ENCODE measurements at places on chromosomes 12 and 14.

- no peak for DNase-seq
Measured at GRCh38 chr12:54216797-54217661, 28.2 kb upstream of the SMUG1 start.

DNA sequence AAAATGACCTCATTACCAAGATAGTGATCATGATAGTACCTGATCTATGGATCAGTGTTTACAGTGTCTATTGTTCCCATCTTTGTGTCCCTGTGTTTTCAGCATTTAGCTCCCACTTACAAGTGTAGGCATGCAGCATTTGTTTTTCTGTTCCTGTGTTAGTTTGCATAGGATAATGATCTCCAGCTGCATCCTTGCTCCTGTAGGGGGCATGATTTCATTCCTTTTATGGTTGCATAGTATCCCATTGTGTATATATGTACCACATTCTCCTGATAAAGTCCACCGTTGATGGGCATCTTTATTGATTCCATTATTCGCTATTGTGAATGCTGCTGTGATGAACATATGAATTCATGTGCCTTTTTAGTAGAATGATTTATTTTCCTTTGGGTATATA, 215.4 kb upstream of the NAV3 start:
- DNase-seq = no peak

DNA sequence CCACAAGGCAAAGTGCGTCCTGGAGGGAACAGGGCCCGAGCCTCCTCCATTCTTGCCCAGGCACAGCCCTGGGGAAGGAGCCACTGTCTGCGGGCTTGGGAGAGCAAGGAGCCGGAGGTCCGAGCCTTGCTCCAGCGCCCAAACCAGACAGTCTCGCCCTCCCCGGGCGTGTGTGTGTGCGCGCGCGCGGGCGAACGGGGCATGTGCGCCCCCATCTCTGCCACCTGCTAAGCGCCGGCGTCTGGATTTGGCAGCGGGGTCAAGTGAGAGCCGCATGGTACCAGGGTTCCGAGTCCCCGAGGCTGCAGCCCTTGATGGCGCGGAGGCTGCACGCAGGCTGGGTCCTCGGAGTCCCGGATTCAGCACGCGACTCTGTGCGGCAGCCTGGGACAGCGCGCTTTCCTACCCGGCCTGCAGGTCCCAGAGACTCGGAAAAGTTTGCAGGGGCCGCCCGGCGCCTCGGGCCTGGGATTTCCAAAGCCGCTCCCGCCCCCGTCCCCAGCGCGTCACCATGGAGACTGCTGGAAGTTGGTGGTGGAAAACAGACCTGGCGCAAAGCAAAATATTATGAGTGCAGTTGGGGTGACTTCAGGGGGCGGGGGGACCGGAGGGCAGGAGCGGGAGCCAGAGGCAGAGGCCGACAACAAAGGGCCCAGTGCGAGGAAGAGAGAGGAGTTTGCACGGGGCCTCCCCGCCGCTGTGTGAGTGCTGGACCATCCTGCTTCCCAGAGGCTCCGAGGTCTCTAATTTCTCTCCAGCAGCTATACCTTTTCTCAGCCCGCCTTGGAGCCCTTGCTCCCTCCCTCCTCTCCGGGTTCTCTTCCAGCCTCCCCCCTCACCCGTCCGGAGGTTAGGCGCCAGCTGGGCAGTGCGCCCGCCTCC, 4.2 kb downstream of the RFX4 start:
- DNase-seq = no peak

DNA sequence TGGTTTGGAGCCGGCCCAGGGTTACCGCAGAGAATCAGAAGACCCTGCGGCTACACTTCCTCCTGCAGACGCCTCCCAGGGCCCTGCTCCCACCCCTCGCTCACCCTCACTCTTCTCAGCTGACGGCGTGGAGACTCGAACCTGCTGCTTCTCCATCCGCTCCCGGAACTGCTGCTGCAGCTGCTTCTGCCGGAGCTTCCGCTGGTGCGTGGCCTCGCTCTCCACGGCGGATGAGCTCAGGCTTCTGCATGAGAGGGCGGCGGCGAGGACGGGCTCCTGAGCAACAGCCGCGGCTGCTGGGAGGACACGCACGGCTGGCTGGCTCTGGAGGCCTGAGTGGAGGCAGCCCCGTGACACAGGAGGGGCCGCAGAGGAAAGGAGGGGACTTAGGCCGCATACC, 33.3 kb downstream of the RAD52 start:
- DNase-seq = no peak

- no peak for DNase-seq
Measured at GRCh38 chr14:104171895-104172294, 33.5 kb downstream of the KIF26A start.

GRCh38 chr12:126139355-126139754, 1074.1 kb downstream of the AACS start:
- no peak for DNase-seq

DNA sequence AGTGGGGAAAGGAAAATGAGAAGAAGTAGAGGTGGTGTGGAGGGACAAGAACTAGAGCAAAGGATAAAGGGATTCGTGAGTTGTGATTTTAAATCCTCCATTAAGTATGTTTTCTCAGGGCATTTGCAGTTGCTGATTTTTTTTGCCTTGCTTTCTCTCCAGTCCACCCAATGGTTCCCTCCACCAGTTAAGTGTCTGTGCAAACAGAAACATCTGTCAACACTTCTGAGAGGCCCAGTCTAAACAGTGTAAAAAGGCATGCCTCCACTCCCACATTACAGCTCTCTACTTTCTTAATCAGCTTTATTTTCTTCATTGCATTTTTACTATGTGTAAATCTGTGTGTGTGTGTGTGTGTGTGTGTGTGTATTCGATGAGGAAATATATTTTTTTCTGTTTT, 141.2 kb downstream of the PPFIA2 start:
- DNase-seq = no peak

- no peak for DNase-seq
Measured at GRCh38 chr14:58104808-58105207, 47.2 kb downstream of the ARMH4 start.

GRCh38 chr14:22980672-22981089, 1.7 kb downstream of the AJUBA start:
- DNase-seq = peak; percentile 80

DNA sequence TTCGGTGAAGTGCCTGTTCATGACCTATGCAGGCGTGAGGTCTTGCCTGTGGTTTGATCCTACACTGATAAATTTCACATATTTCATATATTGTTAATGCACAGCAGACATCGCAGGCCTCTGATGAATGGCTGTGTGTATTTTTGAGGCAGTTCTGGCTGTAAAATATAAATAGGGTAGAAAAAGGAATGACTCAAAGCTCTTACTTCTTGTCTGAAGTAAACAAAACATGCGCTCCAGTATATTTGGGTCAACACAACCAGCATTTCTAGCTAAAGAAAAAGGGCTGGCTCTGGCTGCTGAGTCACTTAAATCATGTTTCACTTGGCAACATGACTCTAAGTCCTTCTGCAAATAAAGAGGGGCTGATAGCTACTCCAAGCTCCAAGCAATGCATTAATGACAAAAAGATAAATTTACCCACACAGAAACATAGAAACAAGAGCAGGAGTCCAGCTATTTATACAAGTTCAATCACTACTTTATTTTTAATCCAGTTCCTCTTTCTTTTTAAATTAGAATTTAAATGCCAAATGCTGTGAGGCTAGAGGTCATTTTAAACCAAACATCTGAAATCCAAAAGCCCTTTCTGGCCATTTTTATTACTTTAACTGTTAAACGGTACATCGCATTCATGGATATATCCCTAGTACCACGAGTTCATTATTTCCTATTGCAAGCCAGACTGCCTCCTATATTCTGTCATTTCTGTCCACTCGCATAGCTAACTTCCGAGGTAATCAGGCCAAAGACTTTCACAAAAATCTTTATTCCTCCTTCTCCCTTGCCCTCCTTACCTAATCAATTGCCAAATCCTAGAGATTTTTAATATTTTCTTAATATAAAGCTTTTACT, 54.3 kb upstream of the TMCC3 start:
- DNase-seq = no peak

DNA sequence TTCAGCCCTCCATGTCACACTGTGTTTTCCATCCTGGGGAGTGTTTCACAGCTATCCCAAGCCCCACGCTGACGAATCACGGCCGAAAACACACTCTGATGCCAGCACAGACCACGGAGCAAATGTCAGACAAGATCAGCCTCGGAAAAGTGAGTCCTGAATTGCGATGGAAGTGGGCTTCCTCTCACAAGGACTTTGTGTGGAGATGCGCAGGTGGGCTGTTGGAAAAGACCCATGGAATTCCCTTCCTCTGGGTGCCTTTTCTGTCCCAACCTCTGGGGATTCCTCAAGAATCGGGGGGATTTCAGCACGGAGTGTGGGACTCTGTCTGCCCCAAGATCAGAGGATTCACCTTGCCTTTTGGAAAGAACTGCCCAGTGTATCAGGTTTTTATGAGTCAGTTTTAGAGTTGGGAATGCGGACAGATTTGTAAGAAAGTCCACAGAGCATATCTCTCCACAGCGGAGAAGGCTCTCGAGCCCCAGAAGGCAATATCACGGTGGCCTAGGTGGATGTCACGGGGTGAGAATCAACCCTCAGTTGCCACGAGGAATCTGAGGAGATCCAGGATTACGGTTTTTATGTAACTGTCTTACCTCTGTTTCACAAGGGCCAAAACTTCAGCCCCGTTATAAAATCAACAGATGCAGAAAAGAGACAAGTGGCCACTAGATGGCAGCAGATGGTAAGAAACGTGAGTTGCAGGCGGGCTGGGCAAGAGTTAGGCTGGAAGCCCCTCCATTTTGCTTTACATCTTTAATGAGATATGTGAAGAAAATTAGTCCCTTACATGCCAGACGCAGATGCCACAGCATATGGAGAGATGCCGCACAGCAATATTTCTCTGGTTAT, 201.9 kb downstream of the DAD1 start:
- DNase-seq = peak; percentile 80

DNA sequence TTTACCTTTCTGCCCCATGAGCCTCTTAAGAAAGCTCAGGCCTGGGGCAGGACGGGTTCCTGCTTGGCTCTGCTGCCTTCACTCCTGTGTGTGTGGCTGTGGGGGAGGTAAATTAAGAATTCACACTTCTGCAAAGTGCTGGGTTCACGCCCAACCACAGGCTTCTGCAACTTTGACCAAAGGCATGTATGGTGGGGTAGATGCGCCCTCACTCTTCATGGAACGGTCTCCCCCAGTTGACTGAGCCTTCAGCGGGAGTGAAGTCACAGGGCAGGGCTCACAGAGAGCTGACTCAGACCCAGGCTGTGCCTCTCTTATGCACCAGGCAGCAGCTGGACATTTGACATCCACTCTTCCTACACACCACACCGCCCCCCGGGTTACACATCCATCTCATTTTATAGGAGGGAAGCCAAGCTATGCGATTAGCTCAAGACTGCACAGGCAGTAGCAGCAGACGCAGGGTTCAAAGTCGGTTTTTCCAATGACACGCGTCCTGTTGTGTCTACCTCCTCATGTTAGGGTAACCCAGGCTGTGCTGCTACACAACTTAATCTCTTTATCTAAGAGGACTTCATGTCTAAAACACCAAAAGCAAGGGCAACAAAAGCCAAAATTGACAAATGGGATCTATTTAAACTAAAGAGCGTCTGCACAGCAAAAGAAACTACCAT, 15.4 kb upstream of the BCL11B start:
- peak; percentile 29 for DNase-seq

DNA sequence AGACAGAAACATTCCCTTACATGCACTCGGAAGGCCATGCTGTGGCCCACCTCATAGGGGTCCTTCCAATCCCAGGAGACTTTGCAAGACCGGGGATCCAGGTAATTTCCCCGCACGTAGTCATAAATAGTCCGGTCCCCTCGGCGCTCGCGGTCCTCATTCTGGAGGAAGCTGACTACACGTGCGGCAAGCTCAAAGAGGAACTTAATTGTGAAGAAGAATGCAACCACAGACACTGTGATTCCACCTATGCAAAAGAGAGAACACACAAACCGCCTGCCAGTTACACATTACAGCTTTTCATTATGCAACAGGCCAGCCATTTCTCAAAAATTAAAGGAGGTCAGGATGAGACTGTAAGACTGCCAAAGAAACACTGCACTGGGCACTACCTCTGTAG, 28.4 kb downstream of the AREL1 start:
- no peak for DNase-seq

GRCh38 chr12:109989380-109989779, 6.8 kb downstream of the GIT2 start:
- no peak for DNase-seq

GRCh38 chr14:92014040-92014439, 25.8 kb downstream of the TRIP11 start:
- DNase-seq = no peak
